ENCODE measurements at places on chromosomes 2 and 18. TPM values are rescaled to one million over a fixed set of nuclear protein-coding genes. Genes with fewer than 3 reads are reported as not detected.
A peak's percentile ranks its signal among the peaks of the same experiment; 100 is the strongest.

- DNase-seq, result peak; percentile 0
Observed at GRCh38 chr2:1940679-1941078, 196.4 kb upstream of the PXDN start.

DNA sequence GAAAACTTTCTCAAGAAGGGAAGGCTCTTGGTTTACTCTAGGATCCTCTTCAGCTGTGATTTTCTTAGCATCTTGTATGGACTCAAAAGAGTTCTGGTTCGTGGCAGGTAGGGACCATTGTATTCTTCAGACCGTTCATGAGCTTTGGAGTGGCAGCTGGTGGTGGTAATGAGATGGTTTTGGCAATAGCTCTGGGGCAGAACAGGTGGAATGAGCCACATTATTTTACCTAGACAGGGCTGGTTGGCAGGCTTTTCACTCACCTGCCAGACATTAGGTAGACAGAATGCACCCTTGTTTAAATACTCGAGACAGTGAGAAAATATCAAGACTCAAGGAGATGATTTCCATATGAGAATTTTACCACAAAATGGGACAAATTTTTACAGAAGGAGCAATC, 26.2 kb upstream of the MGAT5 start:
- no peak for DNase-seq

DNA sequence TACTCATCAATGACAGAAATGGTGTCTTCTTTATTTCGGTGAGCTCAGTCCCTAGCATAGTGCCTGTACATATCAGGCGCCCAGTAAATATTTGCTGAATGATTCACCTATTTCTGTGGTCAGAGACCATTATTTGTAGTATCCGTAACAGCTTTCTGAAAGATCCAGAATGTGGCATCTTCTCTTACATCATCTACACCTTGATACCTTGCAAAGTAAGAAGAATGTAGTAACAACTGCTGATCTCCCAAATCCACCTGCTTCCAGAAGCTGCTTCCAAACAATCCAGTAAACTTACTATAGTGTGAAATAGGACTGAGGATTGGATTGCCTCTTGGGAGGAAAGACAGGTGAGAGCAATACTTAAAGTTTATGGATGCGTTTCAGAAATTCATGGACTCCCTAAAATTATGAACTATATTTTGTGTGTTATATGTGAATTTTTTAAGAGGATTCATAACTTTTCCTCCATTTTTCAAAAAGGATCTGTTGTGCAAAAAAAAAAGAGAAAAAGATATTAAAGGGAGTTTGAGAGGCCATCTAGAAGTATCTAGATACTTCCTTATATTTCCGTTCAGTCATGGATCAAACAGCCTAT, 945 bp upstream of the ASXL2 start:
- peak; percentile 60 for DNase-seq

- peak; percentile 23 for DNase-seq
Observed at GRCh38 chr2:70995426-70995729, 705 bp upstream of the TEX261 start.

GRCh38 chr2:217363470-217363869, 503.6 kb upstream of the TNP1 start:
- DNase-seq, result no peak

- DNase-seq, result no peak
Observed at GRCh38 chr18:23541349-23542093, 38.2 kb downstream of the RMC1 start.

DNA sequence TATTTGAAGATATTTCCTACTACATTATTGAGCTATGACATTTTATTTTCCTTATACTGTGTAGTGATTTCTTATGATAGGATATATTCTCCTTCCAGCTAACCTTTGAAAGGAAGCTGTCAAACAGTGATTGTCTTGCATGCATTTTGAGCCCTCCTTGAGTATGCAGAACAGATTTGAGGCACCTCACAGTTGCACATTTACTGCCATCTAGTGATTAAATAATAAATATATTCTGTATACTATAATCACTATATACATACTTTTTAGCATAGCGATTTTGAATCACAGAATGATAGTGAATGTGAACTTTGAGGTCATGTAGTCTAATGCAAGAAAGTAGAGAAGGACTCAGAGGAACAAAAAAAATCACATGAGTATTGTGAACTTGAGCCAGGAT, 268.4 kb upstream of the CDH19 start:
- no peak for DNase-seq

GRCh38 chr18:58484989-58485981, 143.6 kb downstream of the ALPK2 start:
- no peak for DNase-seq

- DNase-seq, result no peak
Observed at GRCh38 chr2:58215429-58215828, 25.7 kb downstream of the FANCL start.

- DNase-seq, result no peak
Observed at GRCh38 chr2:62152000-62152399, 43.9 kb upstream of the B3GNT2 start.

GRCh38 chr2:232532419-232532818, 6.5 kb downstream of the CHRND start:
- no peak for DNase-seq

DNA sequence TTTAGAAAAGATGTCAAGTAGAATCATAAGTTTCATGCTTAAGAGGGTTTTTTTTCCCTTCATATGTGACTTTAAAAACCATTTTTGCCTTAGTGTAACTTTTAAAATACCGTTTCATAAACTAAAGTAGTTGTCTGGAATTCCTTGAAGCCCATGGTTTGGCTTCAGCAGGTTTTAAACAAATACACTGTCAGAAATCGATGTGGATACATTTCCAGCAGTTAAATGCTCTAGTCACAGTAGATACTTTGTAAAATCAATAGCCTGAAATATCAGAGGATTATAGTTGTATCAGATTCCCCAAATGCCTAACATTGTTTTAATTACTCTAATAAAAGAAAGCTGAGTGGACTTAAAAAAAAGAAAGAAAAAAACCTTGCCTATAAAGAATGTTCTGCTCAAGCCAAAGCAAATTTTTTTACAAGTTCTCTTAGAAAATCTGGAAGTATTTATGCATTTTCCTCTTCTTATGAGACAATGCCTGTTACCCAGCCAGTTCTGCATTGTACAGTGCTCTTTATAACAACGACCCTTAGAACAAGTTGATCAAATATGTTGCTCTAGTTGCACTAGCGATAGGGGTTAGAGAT, 260.5 kb downstream of the LTBP1 start:
- DNase-seq, result no peak

- no peak for DNase-seq
Observed at GRCh38 chr18:54173980-54174630, 50.4 kb downstream of the MBD2 start.

- no peak for DNase-seq
Observed at GRCh38 chr2:230998882-230999281, 3.0 kb downstream of the SPATA3 start.

- DNase-seq, result no peak
Observed at GRCh38 chr2:197310987-197311420, 424 bp upstream of the ANKRD44 start.

Gene UGT1A5
- not detected for total RNA-seq

Gene OBSL1
- 62.1 TPM for total RNA-seq

Gene ADCYAP1
- not detected for total RNA-seq

Gene CTNNA2
- total RNA-seq, result 0.06 TPM

Gene SMAD2
- total RNA-seq, result 94.3 TPM

Data from LHCN-M2 (cell line).